Activated T-cell treated with anti-CD3 and anti-CD28 coated beads for 48 hours (primary cell): ENCODE measurements at places on chromosomes 16 and 17.

DNA sequence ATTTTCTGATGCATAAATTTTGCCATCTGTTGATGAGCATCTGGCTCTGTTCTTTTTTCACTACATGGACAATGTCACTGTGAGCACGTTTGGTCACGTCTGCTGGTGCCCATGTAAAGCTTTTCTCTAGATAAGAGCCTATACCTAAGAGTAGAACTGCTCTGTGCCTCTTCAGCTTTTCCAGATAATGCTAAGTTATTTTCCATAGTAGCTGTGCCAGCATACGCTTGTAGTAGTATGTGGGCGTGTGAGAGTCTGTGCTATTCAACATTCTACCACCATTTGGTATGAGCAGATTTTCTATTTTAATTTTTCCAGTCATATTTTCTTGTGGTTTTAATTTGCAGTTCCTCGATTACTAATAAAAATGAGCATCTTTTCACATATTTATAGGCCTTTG is 33.2 kb downstream of the VPS35L start:
- no peak for DNase-seq

DNA sequence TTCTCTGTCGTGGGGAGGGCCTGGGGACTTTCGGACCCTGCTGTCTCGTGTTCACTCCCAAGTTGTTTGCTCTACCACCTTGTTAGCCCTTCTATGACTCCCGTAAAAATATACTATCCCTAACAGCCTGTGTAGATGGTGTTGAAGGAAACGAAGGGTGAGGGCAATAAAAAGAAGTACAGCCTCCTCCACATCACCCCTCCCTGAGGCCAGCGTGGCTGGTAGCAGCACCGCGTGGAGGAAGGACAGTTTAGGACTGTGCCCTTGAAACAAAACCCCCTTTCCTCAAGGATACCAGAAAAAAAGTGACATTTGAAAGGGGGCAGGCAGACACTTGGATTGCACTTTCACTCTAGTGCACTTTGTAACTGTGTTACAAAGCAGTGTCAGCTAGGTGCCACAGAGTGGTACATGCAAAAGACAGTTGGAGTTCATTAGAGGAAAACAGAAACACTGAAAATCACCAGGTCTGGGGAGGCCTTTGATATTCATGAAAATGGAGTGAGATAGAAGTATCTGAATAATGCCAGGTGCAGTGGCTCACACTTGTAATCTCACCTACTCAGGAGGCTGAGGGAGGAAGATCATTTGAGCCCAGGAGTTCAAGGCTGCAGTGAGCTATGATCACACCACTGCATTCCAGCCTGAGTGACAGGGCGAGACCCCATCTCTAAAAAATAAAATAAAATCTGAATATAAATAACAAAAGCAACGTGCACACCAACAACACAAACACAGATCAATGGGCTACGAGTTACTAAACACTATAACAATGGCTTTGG is 53.8 kb downstream of the TBX4 start:
- no peak for DNase-seq

DNA sequence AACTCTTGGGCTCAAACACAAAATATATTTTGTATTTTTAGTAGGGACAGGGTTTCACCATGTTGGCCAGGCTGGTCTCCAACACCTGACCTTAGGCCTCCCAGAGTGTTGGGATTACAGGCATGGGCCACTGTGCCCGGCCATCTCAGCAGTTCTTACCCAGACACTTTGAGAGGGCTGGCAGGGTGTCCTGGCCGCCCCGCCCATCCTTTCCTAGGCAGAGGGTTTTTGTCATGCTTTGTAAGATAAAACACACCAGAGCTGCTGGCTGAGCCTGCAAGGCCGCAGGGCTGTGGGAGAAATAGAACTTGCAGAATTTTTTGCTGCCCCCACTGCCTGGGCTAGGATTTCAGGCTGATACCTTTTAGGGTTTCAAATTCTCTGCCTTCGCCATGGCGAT is 8.7 kb downstream of the PPL start:
- DNase-seq = no peak

DNA sequence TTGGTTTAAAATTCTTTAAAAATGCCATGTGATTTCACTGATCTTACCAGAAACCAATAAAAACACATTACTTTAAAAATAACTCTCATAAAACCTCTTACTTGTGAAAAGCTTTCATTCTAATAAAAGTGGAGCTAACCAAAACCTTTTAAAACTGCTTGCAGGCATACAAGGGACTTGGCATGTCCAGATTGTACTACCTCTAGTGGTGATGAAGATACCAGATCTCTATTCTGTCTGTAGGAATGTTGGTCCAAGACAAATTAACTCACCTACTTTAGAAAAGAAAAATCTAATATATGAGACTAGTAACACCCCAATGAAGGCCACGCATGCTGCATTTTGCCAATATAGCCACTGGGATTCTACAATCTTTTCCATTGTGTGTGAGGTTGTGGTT is 151.0 kb upstream of the SALL1 start:
- no peak for DNase-seq

DNA sequence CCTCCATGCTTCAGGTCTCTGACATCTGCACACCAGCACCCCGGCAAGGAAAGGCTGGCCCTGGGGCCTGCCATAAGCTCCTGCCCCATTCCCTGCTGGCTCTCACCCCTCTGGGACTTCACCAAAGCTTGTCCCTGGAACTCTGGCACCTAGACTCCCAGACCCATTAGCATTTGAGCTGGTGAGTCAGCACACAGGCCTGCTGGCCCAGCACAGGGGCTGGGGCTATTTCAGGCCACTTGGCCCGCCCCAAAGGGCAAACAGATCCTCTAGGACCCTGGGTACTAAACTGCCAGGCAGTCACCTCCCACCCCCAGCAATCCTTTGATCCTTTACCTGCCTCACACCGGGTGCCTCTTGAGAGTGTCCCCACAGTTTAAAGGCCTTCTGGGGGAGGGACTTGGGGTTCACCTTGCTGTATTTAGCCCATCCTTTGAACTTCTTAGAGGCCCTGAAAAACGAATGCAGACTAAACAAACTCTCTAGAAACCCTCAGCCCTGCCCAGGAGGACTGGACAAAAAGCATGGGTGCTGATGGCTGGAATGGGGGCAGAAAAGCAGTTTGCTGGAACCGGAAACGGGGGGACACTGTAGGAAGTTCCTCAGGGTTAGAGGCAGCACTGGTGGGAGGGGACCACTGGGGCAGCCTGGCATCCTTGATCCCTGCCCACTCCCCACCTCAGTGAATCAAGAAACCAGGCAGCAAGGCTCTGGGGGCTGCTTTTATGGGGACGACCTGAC is 3.2 kb upstream of the SAMD14 start:
- no peak for DNase-seq

GRCh38 chr16:55912022-55912421 is 36.8 kb upstream of the CES5A start:
- DNase-seq = no peak

- DNase-seq = no peak
These were observed 57.4 kb downstream of the SYNRG start for GRCh38 chr17:37551788-37552187.

- DNase-seq = peak; percentile 15
These were observed 12.9 kb upstream of the ELAC2 start for GRCh38 chr17:13030459-13031300.

DNA sequence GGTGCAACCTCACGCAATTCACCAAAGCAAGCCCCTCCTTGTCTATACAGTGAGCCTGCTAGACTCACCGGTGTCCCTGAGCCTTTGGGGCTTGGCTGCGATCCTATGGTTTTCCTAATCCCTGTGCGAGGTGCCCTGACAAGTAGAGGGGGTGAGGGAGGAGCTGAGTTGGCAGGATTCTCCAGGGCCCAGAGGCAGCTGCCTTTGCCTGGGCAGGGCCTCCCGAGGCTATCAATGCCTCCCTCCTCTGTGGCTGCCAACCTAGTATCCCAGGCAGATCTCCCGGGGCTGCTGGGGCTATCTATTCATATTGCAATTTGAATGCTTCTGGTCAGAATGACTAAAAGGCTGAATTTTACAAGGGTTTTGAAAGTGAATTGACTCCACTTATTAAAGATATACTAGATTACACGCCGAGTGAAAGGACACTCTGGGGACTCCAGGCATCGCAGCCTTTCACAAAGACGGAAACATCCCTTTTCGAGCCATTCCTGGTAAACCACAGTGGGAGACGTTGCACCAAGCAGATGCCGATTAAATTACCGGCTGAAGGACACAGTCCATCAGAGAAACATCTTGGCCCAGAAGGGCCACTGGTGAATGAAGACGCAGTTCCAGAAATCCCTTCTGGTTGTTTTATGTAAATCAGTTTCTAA is 11.3 kb upstream of the PITPNM3 start:
- DNase-seq = no peak

DNA sequence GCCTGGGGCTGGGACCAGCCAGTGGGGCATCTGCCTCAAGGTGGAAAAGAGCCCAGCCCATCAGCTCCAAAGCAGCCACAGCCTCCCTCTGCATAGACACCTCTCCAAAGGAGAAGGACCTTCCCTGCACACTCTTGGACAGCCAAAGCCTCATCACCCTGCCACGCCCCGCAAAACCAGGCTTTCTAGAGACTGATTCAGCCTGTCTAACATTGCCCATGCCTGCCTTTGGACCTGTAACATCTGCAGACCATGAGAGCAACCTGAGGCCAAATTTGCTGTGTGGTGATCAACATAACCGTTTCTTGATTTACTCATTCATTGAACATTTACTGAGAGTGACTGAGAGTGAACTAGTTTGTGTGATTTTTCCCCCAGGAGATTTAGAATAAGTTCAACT is 219.7 kb upstream of the HSBP1 start:
- no peak for DNase-seq

GRCh38 chr16:85851034-85851785 is 47.8 kb upstream of the IRF8 start:
- DNase-seq = no peak

GRCh38 chr17:6455321-6455705 is 11.1 kb downstream of the PIMREG start:
- DNase-seq = peak; percentile 29

DNA sequence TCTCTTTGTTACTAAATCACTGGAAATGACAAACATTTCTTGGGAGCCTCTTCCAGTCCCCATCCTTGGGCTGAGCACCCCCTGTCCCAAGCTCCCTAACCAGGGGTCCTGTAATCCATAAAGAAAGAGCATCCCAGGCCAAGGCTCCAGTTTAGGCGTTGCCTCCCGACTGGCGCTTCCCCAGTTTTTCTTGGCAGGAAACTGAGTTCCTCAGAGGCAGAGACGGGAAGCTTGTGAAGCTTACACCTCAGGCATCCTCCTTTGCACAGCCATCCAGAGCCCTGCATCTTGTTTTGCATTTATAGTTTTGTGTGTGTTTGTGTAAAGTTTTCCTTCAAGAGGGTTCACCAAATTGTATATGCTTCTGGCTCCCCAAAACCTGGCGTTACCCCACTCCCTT is 7.1 kb downstream of the COPZ2 start:
- no peak for DNase-seq

GRCh38 chr16:81688182-81688581 is 90.9 kb upstream of the PLCG2 start:
- no peak for DNase-seq

DNA sequence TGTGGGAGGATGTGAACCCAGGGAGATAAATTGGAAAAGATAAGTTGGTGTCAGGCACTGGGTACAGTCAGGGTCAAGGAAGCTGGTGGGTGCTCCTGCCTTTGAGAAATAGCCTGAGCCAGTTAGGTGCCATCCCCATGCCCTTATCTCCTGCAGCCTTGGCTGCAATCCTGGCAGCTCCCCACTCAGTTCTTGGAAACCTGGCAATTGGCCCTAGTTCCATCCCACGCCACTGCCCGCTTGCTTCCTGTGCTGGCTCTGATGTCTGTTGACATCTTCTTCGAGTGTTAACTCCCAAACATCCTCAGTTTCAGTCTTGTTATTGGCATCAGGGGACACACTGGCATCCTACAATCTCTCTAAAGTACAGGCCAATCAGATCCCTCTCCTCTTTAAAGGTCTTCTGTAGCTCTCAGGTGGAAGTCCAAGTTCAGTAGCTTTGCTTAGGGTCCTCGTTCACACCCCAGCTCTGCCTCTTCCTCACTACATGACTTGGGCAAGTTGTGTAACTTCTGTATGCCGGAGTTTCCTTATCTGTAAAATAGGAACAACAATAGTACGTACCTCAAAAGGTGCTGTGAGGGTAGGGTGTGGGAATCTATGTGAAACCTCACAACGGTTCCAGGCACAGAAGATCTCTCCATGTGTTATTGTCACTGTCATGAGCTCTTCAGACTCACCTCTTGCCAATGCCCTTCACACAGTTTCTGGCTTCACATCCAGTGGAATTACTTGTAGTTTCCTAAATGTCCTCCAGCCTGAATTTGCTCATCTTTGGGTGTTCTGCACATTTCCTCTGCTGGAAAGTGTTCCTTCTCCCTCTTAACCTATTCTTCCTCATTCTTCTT is 13.5 kb upstream of the PRKAR1A start:
- no peak for DNase-seq

GRCh38 chr17:51912939-51913338 is 245.6 kb downstream of the CA10 start:
- no peak for DNase-seq

GRCh38 chr16:87233928-87234327 is 83.3 kb downstream of the C16orf95 start:
- DNase-seq = no peak

GRCh38 chr16:19698480-19699465 is 19.3 kb downstream of the KNOP1 start:
- no peak for DNase-seq

- no peak for DNase-seq
These were observed 5.6 kb downstream of the CIAO3 start for GRCh38 chr16:734981-735881.

DNA sequence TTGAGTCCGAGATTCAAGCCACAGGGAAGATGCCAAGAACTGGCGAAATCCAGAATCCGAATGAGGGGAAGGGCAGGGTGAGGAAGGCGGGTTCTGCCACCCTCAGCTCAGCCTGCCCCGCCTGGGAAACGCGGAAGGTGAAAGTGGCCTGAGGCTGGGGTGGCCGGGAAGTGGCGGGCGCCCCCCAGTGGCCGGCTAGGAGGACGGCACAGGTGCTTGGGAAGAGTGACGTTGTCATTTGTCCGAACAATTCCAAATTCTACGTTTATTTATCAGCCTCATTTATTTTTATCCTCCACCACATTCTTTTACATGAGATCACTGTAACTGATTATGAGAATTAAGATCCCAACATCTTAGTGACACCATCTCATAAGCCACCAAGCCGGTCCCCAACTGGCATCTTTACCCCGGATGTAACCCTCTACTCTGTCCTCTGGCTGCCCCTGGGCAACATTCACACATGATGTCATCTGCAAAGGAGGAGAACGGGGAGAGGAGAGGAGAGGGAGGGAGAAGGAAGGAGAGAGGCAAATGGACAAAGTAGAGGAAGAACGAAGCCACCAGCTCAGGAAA is 21.3 kb downstream of the SRCIN1 start:
- DNase-seq = peak; percentile 55

DNA sequence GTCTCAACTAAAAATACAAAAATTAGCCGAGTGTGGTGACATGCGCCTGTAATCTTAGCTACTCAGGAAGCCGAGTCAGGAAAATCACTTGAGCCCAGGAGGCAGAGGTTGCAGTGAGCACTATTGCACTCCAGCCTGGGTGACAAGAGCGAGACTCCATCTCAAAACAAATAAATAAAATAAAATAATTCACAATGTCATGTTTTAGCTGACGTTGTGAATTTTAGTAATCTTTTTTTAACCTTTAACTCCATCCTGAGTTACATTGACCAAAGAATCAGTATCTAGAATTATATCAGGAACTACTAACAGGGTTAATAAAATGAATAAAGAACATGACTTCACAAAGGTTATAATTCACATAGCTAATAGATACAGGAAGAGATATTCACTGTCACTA is 5.9 kb downstream of the RBL2 start:
- no peak for DNase-seq
